Caco-2 (cell line): ENCODE measurements at places on chromosomes 16 and 17. TPM values are rescaled to one million over a fixed set of nuclear protein-coding genes. Genes with fewer than 3 reads are reported as not detected.

Gene PIRT
- not detected in 2 replicates for total RNA-seq

Gene CCL4
- not detected in 2 replicates for total RNA-seq

Gene KRT25
- not detected in 2 replicates for total RNA-seq

Gene ZNF624
- 6.2 and 7.6 TPM in 2 replicates for total RNA-seq

Gene NKD1
- total RNA-seq, result 37.9 and 54.9 TPM in 2 replicates

Gene KRT32
- not detected in 2 replicates for total RNA-seq
